ENCODE measurements at places on chromosomes 2 and 18.

DNA sequence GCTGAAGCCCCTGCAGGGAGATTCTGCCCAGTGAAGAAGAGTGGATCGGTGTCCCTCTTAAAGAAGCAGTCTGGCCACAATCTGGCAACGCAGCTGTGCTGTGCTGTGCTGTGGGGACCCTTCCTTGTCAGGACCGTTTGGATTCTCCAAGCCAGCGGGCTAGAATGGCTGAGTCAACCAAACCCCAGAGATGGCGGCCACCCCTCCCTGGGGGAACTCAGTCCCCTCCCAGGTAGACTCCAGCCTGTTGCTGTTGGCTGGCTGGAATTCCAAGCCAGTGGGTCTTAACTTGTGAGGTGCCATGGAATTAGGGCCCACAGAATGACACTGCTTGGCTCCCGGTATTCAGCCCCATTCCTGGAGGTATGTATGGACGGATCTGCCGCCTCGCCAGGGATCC lies 62.3 kb downstream of the MMADHC start:
- DNase-seq = no peak

DNA sequence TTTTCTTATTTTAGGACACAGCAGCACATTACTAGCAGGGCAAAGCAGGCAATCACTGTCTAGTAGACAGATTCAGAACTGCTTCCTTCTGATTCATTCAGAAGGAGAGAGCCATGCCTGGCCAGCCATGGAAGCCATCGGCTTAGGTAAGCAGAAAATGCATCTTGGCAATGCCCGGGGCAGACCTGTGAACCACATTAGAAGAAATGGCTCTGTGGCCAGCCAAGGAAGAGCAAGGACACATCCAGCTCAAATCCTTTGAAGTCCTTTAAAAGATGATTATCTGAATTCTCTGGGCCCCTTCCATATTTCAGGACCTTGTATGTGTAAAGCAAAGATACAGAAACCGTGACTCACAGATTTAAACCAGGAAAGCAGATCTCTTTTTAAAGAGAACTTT lies 227.4 kb downstream of the PID1 start:
- DNase-seq = no peak

DNA sequence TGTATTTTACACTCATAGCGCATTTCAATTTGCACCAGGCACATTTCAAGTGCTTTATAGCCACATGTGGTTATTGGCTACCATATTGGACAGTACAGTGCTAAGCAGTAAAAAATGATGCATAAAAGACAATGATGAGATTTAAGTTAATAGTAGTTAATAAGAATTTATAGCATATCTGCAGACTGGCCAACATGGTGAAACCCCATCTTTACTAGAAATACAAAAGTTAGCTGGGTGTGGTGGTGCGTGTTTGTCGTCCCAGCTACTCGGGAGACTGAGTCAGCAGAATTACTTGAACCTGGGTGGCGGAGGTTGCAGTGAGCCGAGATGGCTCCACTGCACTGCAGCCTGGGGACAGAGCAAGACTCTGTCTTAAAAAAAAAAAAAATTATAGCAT lies 9.7 kb downstream of the DRC1 start:
- no peak for DNase-seq

DNA sequence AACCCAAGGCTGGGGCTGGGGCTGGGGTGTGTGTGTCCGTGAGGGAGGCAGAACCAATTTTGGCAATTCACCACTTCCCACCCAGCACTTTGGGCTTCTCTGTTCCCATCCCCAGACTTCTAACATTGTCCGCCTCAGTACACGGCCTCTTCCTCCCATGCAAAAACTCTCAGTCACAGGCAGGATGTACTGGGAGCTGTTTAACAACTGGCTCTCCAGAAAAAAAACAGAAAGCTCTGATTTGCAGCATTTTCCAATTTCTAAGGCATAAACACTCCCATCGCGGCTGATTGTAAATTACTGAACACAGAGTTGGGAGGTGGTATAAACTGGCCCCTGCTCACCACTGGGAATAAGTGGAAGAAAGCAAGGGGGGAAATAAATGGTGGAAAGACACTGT lies 73.1 kb upstream of the MAP4K3 start:
- DNase-seq = no peak

- no peak for DNase-seq
Measured at GRCh38 chr2:119377294-119377992, 10.7 kb downstream of the DBI start.

- peak; percentile 13 for DNase-seq
Measured at GRCh38 chr2:20052861-20053281, 1.4 kb upstream of the LAPTM4A start.

DNA sequence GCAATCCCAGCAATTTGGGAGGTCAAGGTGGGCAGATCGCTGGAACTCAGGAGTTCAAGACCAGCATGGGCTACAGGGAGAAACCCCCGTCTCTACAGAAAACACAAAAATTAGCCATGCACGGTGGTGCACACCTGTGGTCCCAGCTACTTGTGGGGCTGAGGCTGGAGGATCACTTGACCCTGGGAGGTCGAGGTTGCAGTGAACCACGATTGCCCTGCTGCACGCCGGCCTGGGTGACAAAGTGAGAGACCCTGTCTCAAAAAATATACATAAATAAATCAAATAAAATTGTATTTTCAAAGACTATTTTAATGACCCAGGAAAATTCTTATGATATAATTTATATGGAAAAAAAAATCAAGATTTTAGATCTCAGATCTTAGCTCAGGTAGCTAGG lies 191.5 kb downstream of the ZFP36L2 start:
- no peak for DNase-seq

GRCh38 chr2:120748310-120748709 lies 12.6 kb downstream of the GLI2 start:
- no peak for DNase-seq

DNA sequence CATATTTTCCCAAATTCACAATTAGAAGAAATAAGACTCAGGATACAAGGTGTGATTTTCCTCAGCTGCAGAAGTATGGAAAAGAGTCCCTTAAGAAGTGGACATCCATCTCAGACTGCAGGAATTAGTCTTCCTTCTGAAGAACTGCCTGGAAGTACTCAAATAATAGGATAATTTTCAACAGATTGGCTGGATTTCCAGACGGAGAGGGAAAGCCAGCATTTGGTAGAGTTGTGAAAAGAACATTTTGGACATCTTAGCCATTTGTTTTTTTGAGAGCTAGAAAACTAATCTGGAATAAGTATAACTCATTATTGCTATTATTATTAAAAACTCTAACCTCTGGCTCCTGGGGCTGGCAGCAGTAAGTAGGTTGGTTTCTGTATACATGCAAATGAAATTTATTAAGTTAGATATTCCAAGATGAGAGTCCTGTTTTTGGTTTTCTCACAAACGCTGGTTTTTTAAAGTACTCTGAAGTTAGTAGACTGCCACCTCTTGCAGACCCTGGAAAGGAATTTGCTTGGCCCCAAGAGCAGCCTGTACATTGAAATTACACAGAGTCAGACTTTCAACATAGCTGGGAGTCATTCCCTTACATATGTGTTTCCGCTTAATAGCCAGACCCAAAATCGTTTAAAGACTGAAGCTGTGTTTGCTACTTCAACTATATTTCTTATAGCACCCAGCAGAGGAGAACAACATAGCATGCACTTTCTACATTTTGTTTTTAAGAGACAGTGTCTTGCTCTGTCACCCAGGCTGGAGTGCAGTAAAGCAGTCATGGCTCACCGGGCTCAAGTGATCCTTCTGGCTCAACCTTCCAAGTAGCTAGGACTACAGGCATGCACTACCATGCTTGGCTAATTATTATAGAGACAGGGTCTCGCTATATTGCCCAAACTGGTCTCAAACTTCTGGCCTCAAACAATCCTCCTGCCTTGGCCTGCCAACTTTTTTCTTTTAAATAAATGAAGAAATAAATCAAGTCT lies 142.4 kb downstream of the THADA start:
- no peak for DNase-seq

- no peak for DNase-seq
Measured at GRCh38 chr2:135168204-135168856, 116.2 kb downstream of the RAB3GAP1 start.

DNA sequence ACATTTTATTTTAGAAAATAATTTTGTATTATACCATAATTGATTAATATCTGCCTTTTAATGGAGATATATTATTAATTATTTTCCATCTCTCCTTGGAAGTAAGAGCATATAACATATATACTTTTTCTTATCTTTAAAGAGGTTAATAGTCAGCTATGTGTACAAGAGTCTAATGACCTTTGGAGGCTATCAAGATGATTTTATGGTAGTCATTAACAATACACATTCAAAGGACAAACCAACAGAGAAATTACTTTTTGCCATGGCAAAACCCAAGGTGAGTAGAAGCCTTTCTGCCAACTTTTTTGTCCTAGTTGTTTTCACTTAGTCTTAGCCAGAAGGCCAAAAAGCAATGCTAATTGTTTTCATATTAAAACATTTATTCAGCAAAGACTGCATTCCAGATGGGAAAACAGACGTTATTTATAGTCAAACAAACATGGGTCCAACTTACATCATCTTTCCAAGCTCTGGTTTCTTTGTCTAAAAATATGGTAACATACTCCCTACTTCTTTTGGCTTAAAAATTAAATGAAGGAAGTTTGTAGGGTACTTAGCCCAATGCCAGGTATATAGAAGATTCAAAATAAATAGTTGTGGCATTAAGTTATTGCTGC lies 9.6 kb upstream of the DYNC2LI1 start:
- no peak for DNase-seq

DNA sequence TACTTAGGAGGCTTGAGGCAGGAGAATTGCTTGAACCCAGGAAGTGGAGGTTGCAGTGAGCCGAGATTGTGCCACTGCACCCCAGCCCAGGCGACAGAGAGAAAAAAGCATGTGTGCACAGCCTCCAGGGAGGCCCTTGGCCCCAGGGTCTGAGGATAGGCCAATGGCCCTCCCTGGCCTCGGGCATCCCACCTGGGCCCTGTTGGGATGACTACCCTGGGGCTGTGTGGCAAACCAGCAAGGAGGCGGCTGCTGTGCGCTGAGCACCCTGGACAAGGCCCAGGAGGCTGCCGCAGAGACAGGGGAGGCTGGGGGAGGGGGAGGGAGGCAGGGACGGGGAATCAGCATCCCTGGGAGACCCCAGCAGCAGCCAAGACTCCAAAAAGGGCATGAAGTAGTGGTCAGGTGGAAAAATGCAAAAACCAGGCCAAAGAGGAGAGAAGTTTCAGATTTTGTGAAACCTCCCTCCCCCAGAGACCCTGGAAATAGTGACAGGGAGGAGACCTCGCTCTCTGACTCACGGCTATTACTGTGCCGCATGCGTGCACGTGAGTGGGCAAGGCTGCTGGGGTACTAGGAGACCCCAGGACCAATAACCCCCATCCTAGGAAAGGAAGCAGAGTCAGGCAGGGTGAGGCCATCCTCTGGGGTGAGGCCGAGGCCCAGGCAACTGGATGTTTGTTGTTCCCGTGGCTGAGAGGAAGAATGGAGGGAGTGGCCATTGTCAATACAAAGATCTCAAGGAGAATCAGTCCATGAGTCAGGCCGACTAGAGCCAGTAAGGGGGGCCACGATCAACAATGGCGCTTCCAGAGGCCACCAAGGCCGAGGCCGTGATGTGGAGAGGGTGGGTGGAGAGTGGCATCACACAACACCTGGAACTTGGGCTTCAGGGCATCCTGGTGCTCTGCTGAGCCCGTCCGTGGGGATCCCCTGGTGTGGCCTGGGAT lies 16.0 kb upstream of the B3GNT7 start:
- no peak for DNase-seq

DNA sequence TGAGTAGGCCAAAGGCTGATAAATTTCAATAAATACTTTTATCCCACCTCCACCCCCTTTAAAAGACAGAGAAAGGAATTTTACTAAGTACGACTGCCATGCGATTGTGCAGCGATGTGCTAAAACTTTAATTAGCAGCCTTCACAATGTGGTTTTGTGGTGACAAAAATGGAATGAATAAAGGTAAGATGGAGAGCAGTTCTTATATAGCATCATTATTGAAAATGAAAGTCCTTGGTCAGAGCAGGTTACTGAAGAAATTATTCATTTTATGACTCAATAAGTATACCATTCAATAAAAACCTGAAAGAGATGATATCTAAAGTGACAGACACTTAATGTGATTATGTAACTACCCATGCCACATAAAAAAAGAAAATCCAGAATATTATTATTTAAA lies 33.2 kb upstream of the MTIF2 start:
- no peak for DNase-seq

- no peak for DNase-seq
Measured at GRCh38 chr2:158629116-158629515, 166.0 kb upstream of the DAPL1 start.

DNA sequence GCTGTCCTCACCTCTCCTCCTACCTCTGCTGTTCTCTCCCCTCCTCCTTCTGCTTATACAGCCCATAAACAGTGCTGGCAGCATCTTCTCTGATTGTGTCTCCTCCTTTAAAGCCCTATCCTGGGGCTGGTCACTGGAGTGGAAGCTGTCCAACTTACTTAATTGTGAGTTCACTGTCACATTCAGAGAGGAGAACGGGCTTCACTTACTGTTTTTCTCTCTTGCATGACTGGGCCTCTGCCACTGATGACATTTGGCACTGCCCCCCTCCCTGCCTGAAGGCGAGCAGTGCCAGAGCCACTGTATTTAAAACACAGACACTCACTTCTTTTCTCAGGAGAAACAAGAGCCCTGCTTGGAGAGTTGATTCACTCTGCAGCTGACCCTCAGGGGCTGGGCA lies 12.3 kb downstream of the GAD1 start:
- no peak for DNase-seq

DNA sequence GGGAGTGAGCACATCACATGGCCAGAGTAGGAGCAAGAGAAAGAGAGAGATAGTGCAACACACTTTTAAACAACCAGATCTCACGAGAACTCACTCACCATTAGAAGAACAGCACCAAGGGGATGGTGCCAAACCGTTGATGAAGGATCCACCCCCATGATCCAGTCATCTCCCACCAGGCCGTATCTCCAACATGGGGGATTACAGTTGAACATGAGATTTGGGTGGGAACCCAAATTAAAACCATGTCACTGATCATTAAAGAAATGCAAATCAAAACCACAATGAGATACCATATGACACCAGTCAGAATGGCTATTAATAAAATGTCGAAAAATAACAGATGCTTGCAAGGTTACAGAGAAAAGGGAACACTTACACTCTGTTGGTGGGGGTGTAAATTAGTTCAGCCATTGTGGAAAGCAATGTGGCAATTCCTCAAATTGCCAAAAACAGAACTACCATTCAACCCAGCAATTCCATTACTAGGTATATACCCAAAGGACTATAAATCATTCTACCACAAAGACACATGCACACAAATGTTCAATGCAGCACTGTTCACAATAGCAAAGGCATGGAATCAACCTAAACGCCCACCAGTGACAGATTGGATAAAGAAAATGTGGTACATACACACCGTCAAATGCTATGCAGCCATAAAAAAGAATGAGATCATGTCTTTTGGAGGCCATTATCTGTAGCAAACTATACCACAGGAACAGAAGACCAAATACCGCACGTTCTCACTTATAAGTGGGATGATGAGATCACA lies 137.1 kb downstream of the COL6A3 start:
- no peak for DNase-seq

DNA sequence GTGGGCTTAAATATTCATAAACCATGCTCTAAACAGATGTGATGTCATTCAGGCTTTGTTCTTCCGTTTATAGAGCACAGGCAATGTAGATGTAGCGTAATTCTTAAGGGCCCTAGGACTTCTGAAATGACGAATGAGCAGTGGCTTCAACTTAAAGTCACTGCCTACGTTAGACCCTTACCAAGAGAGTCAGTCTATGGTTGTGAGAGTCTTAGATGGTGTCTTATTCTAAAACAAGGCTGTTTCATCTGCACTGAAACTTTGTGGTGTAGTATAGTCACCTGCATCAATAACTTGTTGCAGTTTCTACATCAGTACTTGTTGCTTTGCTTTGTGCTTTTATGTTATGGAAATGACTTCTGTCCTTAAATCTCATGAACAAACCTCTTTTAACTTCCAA lies 56.0 kb downstream of the PIK3C3 start:
- no peak for DNase-seq

GRCh38 chr18:58522132-58522531 lies 106.8 kb downstream of the ALPK2 start:
- no peak for DNase-seq

All from NAMALWA (cell line).